EH (cell line): ENCODE measurements at places on chromosomes 6 and 20.
A peak's percentile ranks its signal among the peaks of the same experiment; 100 is the strongest.

DNA sequence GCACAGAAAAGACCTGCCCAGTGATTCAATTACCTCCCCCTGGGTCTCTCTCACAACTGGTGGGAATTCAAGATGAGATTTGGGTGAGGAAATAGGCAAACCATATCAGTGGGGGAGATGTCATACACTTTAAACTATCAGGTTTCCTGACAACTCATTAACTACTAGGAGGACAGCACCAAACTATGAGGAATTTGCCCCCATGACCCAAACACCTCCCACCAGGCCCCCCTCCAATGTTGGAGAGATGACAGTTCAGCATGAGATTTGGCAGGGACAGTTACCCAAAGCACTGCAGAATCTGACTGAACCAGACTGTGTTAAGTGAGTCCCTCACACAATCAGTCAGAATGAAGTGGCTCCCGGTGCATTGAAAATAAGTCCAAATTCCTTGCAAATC lies 148.0 kb downstream of the TTLL2 start:
- no peak for DNase-seq

- peak; percentile 28 for DNase-seq
These were observed 11.5 kb downstream of the SLC2A10 start for GRCh38 chr20:46720776-46721425.

DNA sequence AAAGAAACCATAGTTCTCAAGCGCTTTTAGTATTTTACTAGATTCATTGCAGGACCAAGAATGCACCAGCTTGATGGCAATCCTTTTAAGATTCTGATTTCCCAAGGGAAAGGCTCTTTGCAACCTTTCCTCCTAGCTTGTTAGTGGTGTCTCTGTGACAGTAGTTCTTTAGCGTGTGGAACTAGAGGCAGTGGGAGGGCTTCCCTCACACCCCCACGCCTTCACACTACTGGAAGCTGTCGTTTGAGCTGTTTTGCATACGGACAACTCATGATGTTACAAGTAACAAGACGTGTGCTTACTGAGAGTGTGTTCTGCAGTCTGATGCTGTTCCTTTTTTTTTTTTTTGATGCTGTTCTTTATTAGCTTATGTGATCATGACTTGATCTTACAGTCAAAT lies 34.1 kb downstream of the EYA4 start:
- no peak for DNase-seq

DNA sequence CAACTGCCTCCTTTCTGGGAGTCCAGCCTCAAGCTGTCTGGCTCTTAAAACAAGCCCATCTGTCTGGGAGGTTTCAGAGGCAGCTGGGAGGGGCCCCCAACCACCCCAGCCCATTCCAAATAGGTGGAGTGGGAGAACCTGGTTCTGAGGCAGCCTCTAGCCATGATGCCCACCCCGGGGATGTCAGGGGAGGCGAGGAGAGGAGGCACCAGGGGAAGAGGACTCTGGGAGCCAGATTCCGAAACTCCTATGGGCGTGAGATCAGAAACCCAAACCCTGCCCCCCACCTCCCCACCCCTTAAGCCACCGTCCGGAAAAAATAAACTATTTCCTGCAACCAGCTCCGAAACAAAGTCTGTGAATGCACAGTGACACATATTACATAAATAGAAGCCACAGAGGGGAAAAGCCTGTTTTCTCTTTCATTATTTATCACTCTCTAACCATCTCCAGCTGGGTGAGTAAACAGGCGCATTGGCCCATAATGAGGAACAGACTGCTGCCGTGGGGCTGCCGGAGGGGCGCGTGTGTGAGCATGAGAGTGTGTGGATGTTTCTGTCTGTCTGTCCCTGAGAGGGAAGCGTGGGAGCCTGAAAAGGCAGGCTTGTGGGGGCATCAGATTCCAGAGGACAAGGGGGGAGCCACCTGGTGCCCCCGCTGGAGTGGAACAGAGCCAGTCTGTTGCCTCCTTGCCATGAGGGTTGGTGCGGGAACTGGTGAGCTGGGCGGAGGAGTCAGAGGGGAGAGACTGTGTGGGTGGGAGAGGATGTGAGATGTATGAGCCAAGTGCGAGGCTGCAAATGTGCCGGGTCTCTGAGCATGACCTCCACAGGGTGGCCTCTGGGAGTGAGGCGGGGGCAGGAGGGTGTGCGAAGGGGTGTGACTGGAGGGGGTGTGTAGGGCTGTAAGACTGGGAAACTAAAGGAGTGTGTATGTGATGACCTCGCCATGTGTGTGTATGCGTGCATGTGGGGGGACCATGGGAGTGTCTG lies 14.3 kb upstream of the FOXP4 start:
- DNase-seq, result peak; percentile 86

DNA sequence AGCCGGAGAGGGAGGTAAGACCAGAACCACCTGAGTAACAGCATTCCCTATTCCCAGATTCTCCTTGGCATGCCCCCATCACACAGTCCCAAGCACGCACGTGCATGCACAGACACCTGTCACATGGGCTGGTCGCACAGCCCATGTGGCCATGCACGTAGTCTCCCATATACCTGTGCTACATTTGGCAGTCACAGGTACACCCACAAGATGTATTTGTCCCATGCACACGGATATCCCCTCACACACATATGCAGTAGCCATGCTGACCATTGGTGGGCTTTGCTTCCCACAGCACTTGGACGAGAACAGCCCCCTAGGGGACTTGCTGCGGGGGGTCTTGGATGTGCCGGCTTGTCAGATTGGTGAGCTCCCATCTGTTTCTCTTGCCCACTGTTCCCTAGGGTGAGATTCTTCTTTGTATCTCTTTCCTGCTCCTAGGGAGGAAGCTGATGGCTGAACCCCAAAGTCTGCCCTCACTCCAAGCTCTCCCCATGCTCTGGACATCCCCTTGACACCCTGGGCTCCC lies 31.9 kb downstream of the PLCG1 start:
- DNase-seq, result no peak

DNA sequence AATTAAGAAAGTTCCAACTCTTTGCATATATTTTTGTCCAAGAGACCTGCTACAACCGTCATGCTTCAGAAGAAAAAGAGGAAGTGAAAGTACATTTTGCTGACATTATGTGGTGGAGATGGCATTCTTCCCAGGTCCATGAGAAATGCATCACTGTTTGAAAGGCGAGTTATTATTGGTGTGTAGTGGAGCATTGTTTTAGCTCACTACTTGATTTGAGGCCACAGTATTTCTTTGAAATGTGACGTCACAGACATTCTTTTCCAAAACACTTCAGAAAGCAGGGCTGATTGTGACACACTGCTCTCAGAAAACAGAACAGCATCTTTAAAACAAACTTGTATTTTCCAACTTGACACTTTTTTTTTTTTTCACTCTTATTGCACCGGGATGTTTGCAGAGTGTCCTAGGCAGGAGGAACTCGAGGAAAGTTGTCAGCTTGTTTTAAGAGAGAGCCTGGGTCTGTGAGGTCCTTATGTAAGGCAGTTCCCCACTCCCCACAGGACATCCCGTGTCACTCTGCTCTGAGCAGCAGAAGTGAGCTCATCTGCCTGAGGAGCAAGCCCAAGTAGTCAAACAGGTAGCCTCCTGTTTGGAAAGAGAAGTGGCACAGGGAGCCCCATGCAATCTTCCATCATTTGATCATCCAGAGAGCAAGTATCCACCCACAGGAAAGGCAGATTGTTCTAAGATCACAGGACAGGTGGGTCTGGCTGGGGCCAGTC lies 1.1 kb downstream of the SPTLC3 start:
- peak; percentile 67 for DNase-seq

GRCh38 chr6:43803055-43803782 lies 33.2 kb downstream of the VEGFA start:
- DNase-seq, result peak; percentile 31

GRCh38 chr6:1917626-1918371 lies 308.1 kb downstream of the FOXC1 start:
- DNase-seq, result peak; percentile 87

GRCh38 chr6:140101818-140102217 lies 727.4 kb upstream of the CITED2 start:
- no peak for DNase-seq

DNA sequence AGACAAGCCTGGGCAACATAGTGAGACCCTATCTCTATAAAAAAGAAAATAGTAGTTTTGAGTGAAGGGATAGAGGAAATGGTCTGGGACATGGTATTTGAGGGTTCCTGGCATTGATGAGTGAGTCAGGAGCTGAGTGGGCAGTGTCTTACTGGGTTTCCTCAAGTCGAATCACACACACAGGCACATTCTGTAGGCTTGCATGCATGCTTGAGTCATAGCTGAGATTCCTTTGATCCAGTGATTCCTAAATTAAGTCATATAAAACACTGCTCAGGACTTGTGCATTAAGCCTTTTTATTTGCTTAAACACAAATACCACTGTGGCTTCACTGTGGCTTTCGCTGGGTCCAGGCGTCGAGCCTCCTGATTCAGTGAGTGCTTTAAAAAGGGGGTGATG lies 71.8 kb upstream of the TMEM181 start:
- peak; percentile 98 for DNase-seq

GRCh38 chr20:61608275-61609085 lies 356.4 kb downstream of the CDH4 start:
- peak; percentile 12 for DNase-seq

DNA sequence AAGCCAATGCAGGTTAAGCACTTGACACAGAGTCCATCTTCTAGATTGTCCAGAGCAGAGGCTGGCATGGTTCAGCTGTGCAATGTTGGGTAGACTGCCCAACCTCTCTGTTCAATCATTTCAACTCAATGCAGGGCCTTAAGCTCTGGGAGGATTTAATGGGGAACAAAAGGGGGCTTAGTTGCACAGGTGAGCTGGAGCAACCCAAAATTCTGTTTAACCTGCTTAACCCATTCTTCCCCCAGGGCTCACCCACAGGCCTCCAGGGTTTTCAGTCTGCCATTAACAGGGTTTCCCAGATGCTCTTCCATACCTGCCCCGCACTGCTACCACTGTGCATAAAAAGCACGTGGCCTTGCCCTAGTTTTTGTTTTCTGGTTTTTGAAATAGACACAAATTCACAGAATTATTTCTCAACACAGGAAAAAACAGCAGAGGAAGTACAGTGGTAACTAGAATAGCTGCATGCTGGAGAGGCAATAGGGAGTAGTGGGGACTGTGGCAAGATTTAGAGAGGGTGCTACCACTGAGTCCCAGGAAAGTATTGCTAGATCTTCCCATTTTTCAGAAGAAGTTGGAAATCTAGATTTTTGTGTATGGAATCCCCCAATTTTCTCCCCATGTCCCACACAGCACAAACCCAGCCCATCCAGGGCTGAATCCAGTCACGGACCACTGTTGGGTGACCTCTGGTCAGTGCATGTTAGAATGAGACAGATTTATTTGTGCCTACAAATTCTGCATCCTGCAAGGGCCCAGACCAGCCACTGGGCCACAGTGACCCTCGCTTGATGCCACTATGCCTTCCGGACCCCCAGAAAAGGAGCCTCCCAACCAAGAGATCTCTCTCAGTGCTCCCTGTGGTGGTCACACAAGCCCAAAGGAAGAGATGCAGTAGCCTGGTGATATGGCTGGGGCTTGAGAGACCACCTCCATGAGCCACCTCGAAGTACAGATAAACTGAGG lies 4.6 kb downstream of the PTGIS start:
- DNase-seq, result no peak

DNA sequence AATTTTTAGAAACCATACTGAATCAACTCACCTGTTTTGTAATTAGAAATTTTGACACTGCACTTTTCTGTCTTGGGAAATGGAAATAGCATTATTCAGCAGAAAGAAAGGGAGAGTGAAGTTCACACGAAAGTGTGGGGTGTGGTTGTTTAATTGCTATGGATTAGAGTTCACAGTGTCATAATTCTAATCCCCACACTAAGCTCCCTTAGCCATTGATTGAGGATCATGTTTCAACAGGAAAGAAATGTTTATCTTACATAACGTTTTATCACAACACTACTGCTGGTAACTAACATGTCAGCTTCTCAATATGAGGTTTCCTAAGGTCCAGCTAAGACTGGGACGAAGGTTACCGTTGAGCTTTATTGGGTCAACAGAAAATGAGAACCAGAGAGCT lies 31.4 kb upstream of the GSTA5 start:
- DNase-seq, result no peak

DNA sequence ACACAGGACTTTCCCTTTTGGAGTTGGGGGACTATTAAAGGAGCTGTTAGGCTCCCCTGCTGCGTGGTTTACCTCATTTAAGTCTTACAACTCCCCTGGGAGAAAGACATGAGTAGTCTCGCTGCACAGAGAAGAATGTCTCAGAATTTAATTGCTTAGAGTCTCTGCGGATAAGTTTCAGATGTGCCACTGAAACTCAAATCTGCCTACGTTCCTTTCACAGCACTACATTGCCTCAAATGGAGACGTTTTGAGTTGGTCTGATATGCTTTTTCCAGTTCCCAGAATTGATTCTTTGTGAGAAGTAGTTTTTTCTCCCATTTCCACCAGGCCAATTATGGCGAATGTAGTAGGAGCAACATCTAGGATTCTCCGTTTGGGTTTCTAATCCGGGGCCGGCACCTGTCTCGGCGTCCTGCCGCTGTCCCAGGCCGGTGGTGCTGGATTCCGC lies 532 bp upstream of the SLC35F1 start:
- DNase-seq, result peak; percentile 18

DNA sequence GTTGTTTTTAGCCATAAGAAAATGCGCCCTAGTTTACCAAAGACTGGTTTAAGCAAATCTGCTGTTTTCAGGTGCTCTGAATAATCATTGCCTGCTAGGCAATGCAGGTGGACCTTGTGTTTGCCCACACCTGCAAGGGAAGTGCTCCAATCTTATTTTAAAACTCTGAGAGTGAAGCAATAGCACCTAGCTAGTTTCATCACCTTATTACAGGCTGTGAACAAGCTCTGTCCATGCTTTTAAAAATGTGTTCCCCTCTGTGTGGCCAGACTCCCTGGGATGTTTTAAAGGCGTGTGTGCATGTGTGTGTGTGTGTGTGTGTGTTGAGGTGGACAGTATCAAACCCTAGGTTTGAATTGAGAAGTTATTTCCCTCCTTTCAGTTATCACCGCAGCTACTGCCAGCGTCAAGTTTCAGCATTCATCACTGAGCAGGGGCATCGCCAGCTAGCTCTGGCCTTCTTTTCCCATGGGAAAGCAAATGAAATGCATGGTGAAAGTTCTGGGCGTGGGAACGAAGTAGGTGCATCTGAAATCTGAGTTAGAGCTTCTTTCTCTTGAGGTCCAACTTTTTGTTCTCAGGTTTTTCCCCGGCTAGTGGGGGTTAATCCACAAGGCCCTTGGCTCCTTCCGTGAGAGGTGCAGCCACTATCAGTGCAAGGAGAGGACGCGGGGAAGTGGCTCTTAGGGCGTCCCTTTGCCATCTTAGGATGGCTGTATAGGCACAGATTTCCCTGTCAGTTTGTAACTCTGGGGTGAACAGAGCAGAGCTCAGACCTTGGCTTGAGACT lies 30.8 kb downstream of the DUSP22 start:
- DNase-seq, result no peak

DNA sequence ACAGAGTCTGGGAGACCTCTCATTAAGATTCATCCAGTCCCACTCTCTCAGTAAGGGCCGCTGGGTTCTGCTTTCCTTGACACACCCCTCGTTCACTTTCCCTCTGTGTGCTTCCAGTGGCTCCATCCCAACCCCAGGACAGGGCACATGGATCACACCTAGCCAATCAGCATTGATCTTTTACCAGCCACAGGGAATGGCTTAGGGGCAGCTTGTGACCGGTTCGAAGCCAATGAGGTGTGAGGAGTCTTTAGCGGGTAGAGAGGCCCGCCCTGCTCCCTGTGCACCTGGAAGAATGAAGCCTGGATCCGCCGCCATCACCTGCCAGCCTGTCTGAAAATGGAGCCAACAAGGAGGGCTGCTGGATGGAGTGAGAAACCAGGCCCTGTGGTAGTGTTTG lies 35.2 kb upstream of the OVOL2 start:
- DNase-seq, result no peak
